ENCODE measurements at places on chromosomes 12 and 14.

GRCh38 chr14:93532541-93532940 is 101.8 kb downstream of the UNC79 start:
- DNase-seq = no peak

DNA sequence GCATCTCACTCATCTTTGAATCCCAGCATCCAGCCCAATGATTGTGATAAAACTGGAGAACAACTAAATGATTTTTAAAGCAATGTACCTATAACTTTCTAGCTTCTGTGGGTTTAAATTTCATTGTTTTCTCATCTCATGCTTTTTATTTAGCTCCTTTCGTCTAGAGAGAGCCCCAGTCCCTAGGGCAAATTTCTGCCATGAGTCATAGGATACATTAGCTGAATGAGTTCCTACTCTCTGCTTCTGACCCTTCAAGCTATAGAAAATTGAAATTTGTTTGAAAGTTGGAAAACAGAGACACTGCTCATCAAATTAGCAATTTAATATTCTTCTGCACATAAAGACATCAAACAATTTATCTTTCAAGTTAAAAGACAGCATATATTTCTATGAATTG is 113.9 kb downstream of the KIF21A start:
- no peak for DNase-seq

GRCh38 chr12:78118036-78118435 is 287.3 kb downstream of the NAV3 start:
- no peak for DNase-seq

- no peak for DNase-seq
Observed at GRCh38 chr12:112001576-112001975, 11.4 kb downstream of the TMEM116 start.

GRCh38 chr14:89032086-89032649 is 207.7 kb downstream of the TTC8 start:
- DNase-seq = no peak

DNA sequence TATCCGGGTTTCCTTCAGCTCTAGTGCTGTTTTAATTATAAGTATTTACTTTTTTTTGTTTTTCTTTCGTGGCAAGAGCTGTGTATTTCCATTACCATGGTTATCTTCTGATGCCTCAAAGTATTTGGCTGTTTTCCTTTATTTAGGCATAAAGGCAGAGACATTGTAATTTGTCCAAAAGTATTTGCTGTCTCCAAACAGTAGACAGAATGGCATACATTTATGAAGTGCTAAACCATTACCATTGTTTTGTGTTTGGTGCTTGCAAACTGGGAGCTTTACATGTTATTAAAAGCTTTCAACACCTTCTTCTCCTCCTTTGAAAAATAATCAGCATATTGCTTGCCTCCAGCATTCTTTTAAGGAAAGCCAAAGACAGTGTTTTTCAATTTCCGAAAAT is 46.3 kb downstream of the FLRT2 start:
- no peak for DNase-seq

- DNase-seq = no peak
Observed at GRCh38 chr14:94368243-94368590, 20.2 kb downstream of the SERPINA1 start.

GRCh38 chr12:49027846-49028555 is 9.4 kb upstream of the PRKAG1 start:
- no peak for DNase-seq

DNA sequence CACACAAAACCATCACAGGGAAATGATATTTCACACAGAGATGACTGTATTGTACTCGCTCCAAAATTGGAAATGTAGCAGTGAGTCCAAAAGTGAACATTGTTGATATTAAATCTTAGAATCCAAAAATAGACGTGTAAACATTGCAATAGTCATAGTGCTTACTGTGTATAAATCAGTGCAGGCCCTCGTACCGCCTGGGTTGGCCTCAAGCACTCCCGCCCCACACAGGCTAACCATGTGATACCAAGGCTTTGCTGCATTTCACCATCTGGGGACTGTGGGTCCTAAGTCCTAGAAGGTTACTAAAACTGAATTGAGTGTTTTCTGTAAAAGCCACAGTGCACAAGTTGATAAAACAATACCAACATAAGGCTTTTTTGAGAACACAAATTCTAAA is 107.3 kb downstream of the PPP2R5E start:
- DNase-seq = no peak

DNA sequence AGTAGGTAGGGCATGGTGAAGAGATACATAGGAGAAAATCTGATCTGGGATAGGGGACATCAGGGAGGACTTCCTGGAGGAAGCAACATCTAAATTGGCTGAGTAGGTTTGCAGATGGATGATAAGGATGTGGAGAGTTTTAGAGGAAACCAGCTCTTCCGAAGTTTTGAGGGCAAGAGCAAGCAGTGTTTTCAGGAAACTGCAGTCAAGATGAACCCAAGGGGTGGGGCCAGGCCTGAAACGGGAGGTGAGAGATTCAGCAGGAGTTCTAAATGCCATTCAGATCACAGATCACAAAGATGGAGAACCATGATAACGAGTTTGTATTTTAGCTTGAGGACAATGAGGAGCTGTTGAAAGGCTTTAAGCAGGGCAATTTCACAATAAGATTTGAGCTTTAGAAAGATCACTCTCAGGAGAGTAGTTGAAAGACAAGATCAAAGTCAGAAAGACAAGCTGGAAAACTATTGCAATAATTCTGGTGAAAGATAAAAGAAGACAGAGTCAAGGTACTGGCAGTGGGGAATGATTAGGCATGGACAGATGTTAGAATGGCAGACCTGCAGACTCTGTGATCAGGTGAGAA is 70.1 kb upstream of the PLXNC1 start:
- DNase-seq = no peak

- no peak for DNase-seq
Observed at GRCh38 chr14:94021001-94021400, 5.1 kb upstream of the OTUB2 start.

GRCh38 chr12:98332642-98333041 is 182.7 kb upstream of the TMPO start:
- no peak for DNase-seq

- DNase-seq = no peak
Observed at GRCh38 chr12:123990511-123990910, 17.5 kb downstream of the ZNF664 start.

DNA sequence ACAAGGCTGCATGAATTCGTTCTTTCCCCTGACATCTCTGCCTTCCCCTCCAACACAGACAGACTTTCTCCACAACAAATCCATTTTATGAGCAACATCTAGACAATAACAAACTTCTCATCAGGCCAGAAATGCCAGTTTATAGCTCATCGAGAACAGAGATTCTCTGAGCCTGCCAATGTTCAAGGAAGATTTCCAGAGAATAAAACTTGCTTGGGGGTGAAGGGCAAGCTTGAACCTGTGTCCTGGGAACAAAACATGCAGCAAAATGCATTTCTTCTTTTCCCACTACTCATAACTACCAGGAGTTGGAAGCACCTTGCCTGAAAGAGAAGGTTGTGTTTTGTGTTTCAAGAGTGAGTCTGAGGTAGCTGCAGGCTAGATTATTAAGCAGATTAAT is 6.8 kb downstream of the MAP1LC3B2 start:
- no peak for DNase-seq

DNA sequence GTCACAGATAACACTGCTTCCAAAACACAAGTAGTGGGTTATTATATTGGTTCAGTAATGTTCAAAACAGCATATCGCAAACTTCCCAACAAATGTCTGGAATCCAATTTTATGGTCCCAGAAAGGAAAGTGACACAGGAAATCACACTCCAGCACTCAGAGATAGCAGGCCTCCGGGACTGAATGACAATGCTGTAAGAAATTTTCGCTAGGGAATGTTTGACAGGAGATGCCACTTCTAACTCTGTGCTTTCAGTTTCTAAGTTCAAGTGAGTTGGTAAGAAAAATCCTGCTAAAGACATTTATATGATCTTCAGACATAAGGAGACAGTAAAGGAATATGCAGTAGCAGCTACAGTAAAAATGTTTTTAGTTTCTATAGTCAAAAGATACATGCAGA is 93.2 kb downstream of the SLC2A13 start:
- DNase-seq = no peak

- no peak for DNase-seq
Observed at GRCh38 chr14:103067231-103067954, 10.0 kb upstream of the CDC42BPB start.

DNA sequence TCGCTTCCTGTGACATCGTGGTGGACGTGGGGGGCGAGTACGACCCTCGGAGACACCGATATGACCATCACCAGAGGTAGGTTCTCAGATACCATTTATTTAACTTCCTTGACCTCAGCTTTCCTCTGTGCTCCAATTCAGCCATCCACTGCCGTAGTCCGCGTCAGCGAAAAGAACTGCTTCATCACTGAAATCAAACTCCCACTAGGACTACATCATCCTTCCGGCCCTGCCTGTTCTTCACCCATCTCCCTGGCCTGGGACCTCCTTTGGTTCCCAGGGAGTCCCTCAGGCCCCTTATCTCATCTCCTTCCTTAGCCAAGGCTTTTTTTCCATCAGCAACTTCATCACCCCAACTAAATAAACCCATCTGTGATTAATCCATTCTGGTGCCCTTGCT is 692 bp downstream of the MYG1 start:
- DNase-seq = no peak

DNA sequence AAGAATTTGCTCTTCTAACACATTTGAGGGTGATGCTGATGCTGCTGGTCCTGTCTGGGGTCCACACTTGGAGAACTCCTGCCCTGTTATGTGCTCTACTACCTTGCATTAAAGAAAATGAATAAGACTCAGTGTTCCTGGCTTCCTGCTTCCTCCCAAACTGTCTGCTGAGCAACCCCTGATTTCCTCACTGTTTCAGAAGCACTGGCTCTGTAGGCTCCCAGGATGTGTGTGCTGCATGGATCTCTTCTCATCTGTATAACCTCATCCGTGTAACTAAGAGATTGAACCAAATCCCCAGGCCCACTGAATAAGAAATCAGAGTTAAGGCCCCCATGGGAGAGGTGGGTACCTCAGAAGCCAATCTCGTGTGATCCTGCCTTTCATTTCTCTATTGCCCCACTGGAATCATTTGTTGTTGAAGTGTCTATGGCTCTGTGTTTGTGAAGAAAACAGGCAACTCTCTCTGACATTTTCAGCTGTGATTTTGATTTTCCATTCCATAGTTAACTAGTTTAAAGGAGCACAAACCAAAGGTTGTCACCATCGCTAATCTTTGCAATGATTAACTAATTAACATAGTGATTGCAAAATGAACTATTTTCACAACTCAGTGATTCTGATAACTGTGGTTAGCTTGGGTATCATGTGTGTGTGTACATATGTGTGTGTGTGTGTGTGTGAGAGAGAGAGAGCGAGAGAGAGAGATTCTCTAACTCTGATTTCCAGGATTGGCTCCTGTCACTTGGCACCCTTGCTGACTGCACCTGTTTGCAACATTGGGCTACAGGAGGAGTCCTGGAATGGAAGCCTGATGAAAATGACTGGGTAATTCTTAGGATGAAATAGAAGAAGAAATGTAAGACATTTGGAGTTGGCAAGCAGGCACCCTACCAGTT is 196.2 kb downstream of the SLC38A4 start:
- no peak for DNase-seq

DNA sequence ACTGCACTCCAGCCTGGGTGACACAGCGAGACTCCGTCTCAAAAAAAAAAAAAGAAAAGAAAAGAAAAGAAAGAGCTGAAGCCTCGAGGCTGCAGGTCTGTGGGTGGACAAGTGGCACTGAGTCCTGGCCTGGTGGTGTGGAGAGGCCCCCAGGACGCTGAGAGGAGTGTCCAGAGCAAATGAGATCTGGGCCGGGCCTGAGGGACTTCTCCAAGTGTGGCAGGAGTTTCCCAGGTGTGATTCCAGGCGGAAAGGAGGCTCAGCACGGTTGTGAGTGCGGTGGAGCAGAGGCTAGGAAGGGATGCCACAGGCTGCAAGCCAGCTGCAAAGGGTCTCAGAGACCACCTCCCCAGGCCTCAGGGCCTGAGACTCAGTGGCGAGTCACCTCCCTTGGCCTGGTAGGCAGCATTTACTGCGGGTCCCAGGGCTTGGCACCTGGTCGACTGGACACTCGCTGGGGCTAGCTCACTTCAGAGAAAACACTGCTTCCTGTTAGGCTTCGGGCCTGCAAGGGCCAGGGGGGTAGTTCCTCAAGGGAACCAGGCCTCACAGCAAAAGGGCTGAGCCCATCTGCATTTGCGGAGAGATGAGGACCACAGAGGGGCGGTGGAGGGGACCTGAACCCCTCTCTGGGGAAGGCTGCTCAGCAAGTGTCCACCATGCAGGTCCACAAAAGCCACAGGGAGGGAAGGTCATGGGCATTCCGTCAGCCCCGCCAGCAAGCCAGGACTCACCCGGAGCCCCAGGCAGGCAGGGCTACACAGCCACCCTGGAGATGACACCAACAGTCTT is 11.7 kb downstream of the TTC7B start:
- no peak for DNase-seq

DNA sequence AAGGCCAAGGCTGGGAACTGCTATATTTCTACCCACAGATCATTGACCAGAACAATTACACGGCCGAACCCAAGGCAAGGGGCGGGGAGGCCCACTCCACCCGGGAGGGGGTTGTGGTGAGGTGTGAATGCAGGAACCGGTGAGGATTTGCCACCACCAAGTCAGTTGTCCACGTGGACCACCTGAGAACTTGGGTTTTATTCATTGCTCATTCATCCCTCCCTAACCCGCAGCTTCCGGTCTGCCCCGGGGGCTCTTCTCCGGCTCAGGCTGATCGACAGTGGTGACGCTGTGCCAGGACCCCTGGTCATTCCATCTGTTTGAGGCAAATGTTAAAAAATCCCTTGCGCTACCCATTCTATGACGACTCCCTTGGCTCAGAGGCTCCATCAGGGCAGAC is 127.7 kb upstream of the RTL1 start:
- DNase-seq = no peak

DNA sequence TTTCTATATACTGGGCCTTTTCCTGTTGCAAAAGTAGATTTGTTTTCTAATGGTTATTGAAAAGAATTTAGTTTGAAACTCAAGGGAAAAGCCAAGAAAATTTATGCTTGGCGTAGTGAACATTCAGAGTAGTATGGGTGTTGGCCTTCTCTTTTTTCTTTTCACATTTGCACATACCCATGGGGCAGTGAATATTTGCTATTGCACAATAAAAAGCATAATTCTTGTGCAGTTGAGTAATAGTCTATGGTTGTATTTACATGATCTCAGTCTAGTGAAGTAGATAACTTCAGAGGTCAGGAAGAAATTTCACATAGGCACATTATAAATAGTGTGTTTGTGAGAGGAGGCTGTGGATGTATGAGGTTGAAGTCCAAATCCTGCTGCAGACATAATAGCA is 158.1 kb downstream of the FLRT2 start:
- DNase-seq = no peak

DNA sequence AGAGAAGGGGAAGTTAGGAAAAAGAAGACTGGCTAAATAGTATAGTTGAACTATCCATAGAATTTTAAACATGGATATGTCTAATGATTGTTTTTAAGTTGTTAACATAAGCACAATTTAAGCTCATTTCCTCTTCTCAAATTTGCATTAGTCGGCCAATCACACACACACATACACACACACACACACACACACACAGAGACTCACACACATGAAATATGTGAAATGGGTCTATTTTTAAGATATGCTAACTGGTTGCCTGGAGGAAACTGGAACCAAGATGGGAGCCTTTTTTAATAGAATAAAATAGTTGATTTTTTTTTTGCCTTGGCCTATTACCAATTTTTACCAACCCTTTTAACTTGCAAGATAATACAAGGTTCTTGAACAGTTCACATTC is 24.0 kb upstream of the STYK1 start:
- no peak for DNase-seq

GRCh38 chr12:56955631-56956256 is 1.7 kb downstream of the RDH16 start:
- no peak for DNase-seq

GRCh38 chr14:81314443-81315175 is 85.5 kb downstream of the STON2 start:
- no peak for DNase-seq
